ENCODE measurements at places on chromosomes 7 and 10. TPM values are rescaled to one million over a fixed set of nuclear protein-coding genes. Genes with fewer than 3 reads are reported as not detected.

GRCh38 chr7:139845443-139845805 is 16.4 kb downstream of the TBXAS1 start:
- no peaks in the 10 kb centered on the region for H3K27me3 ChIP-seq
- no peak overlapping the region for H3K4me3 ChIP-seq

GRCh38 chr10:83166344-83166743 is 973.0 kb upstream of the GHITM start:
- H3K4me3 ChIP-seq: no peak overlapping the region
- no peaks in the 10 kb centered on the region for H3K36me3 ChIP-seq
- H3K27ac ChIP-seq: no peak overlapping the region
- no peaks in the 10 kb centered on the region for H3K27me3 ChIP-seq

GRCh38 chr7:48049850-48050249 is 14.5 kb downstream of the C7orf57 start:
- peaks cover 2% of the 10 kb centered on the region for H3K36me3 ChIP-seq
- no peak overlapping the region for H3K4me3 ChIP-seq
- no peak for DNase-seq
- H3K27ac ChIP-seq: no peak overlapping the region
- no peaks in the 10 kb centered on the region for H3K27me3 ChIP-seq

The FAM25A gene
- total RNA-seq: not detected

The TRPV5 gene
- total RNA-seq: not detected

The A1CF gene
- not detected for total RNA-seq

DNA sequence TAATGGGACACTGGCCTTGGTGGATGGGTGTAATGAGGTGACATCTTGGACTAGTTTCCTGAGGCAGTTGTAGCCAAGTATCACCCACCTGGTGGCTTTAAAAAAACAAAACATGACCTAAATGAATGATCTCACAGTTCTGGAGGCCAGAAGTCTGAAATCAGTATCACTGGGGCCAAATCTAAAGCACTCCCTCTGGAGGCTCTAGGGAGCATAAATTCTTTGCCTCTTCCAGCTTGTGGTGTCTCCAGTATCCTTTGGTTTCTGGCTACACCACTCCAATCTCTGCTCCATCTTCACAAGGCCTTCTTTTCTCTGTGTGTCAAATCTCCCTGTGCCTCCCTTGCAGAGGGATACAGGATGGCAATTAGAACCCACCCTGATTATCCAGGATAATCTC is 342.9 kb downstream of the CALN1 start:
- no peak for DNase-seq
- H3K4me3 ChIP-seq: no peak overlapping the region
- H3K36me3 ChIP-seq: no peaks in the 10 kb centered on the region
- no peaks in the 10 kb centered on the region for H3K4me1 ChIP-seq

- no peaks in the 10 kb centered on the region for H3K27me3 ChIP-seq
- no peak for DNase-seq
- peaks cover 26% of the 10 kb centered on the region for H3K4me1 ChIP-seq
- peak overlapping the region; percentile 89 for H3K4me3 ChIP-seq
Observed at GRCh38 chr7:151755131-151755801, 121.6 kb downstream of the PRKAG2 start.

GRCh38 chr7:1412322-1413261 is 46.7 kb downstream of the MICALL2 start:
- H3K27ac ChIP-seq: no peak overlapping the region
- peak; percentile 87 for DNase-seq
- H3K36me3 ChIP-seq: no peaks in the 10 kb centered on the region

GRCh38 chr7:143496263-143496662 is 18.6 kb downstream of the TAS2R41 start:
- no peak overlapping the region for H3K27ac ChIP-seq
- H3K4me1 ChIP-seq: peaks cover 19% of the 10 kb centered on the region
- H3K36me3 ChIP-seq: peaks cover 9% of the 10 kb centered on the region

The SPDYE9 gene
- not detected for total RNA-seq

- DNase-seq: no peak
- H3K4me1 ChIP-seq: no peaks in the 10 kb centered on the region
- H3K4me3 ChIP-seq: no peak overlapping the region
- no peaks in the 10 kb centered on the region for H3K36me3 ChIP-seq
- no peak overlapping the region for H3K27ac ChIP-seq
Observed at GRCh38 chr7:89104748-89105685, 309.5 kb upstream of the TEX47 start.

DNA sequence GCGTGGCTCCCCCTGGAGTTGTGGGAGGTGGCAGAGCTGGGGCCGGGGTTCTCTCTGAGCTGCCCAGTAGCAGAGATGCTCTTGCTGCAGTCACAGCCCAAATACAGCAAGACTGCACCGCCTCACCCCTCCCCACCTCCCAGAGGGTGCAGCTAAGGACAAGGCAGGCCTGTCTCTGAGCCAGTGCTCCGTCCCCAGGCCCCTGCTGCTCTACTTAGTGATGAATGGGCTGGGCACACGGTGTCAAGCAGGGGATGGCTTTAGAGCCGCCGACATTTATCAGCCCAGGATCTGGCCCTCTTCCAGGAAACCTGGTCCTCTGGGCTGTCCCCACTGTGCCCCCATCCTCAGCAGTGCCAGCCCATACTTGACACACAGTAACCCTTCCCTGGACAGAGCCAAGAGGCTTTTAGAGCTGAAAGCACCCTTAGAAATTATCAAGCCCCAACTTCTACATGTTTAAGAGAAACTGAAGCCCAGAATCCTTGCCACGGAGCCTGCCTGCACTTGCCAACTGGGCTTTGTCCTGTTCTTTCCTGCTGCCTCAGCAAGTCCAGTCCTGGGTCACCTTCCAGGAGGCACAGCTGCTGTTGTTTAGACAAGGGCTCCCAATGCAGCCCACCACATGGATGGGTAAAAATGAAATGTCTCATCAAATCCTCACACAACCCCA is 137.1 kb upstream of the UNC5B start:
- H3K4me1 ChIP-seq: peaks cover 3% of the 10 kb centered on the region
- no peak for DNase-seq
- H3K4me3 ChIP-seq: no peak overlapping the region
